ENCODE measurements at places on chromosomes 6 and 20.

DNA sequence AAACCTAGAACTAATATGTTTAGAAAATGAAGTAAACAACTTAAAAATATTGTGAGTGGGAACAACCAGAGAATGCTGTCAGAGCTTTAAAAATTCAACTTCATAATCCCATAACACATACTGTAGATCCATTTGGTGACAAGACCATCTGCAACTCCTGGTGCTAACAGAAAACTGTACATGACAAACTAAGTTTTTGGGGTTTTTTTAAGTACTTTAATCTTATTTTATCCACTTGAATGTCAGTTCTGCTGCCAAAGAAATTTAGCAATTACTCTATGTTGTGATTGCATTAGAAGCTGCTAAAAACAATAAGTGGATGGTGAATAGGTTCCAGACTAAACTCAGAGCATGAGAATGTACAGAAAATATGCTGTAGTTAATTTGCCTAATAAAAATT is 345.4 kb downstream of the COL12A1 start:
- no peak for DNase-seq

GRCh38 chr6:39214846-39215639 is 14.2 kb downstream of the KCNK5 start:
- no peak for DNase-seq

- no peak for DNase-seq
Measured at GRCh38 chr6:165662749-165663376, at the start of gene PDE10A. Gene PDE10A, minus strand, starts transcription at chr6:165663241. Its CDS starts 430 bp downstream, at chr6:165662811.

DNA sequence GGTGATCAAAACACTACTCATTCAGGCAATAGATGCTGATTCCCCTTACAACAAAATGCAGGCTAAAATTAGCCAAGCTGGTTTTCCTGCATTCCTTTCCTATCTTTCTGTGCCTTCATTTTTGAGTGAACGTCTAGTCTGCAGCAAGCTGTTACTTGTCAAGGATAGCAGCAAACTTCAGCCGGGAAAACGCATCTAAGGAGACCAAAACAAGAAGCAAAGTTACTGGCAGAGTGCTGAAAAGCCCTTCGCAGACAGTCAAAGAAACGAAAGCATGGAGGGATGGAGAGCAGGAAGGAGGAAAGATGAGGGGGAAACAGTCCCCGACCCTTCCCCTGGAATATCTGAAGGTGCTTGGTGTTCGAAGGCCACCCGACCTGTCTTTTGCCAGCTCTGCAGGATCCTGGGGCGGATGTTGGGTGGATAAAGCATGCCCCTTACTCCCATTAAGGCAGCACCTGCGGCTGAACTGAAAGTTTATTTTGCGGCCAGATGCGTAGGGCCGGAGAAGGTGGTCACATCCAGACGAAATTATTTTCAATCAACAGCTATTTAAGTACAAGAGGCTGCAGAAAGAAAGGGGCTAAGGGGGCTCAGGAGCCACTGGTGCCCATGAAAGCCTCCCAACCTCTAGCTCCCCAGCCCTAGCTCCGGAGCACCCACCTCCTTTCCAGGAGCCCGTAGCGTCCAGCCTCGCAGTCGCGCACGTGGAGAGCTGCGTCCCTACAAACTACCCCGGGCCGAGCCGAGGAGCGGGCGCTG is 538 bp downstream of the FERMT1 start:
- DNase-seq: no peak
